ENCODE measurements at places on chromosomes 12 and 14. TPM values are rescaled to one million over a fixed set of nuclear protein-coding genes. Genes with fewer than 3 reads are reported as not detected.
A peak's percentile ranks its signal among the peaks of the same experiment; 100 is the strongest.

DNA sequence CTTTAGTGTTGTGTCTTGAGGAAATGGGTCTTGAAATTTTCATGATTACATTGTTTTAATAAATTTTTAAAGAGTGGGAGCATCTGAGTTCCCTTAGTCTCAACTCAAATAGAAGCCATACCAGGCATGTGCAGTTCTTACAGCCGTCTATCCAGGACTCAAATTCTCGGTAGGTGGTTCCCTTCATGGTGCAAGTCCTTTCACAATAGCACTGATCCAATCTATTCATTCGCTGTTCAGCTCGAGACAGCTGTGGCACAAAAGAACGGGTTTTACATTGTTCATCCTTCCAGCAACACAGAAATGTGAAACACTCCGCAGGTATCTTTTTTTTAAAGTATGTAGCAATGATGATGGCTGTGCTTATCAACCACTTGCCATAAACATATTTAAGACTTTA, 100.2 kb downstream of the NELL2 start:
- DNase-seq: no peak

GRCh38 chr12:124238886-124239285, 56.0 kb upstream of the RFLNA start:
- no peak for DNase-seq

- no peak for DNase-seq
These were observed 401.3 kb downstream of the DIO2 start for GRCh38 chr14:79809849-79810612.

DNA sequence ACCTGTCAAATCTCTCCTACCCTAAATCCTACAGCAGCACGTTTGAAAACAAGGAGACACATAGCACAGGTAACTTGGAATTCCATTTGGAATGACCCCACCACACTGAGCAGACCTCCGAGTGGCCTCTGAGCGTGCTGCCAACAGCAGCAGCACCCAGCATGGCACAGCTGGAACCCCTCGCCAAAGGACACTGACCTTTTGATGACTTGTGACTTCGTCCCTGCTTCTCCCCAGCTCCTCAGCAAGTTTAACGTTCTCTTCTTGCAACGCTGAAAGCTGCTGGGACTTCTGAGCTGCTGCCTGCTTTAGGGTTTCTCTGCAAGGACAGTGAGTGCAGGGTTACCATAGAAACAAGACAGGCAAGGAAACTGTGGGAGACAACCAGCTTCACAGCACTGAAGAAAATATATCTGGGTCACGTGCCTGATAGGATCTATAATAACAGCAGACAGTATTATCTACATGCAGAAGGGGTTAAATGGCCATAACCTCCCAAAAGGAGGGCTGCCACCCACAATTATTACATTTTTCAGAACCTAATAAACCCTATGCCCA, 43.3 kb upstream of the VPS33A start:
- DNase-seq: no peak

- no peak for DNase-seq
These were observed 207.1 kb downstream of the ANO4 start for GRCh38 chr12:101001669-101002068.

DNA sequence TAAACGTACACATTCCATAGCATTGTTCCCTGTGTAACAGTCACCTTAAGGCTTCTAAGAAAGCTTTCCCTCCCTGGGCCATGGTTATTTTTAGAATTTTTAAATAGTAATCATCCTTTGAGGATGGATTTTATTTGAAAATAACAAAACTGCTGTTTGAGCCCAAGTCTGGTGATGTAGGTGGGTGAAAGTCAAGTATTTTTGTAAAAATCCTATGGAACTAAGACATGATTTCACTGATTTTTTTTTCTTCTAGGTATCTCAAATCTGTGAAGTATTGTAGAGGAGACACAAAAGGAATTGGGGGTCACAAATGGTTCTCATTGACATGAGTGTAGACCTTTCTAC, 1.4 kb downstream of the ISCU start:
- no peak for DNase-seq

- no peak for DNase-seq
These were observed 204.8 kb upstream of the IGF1 start for GRCh38 chr12:102685172-102685571.

DNA sequence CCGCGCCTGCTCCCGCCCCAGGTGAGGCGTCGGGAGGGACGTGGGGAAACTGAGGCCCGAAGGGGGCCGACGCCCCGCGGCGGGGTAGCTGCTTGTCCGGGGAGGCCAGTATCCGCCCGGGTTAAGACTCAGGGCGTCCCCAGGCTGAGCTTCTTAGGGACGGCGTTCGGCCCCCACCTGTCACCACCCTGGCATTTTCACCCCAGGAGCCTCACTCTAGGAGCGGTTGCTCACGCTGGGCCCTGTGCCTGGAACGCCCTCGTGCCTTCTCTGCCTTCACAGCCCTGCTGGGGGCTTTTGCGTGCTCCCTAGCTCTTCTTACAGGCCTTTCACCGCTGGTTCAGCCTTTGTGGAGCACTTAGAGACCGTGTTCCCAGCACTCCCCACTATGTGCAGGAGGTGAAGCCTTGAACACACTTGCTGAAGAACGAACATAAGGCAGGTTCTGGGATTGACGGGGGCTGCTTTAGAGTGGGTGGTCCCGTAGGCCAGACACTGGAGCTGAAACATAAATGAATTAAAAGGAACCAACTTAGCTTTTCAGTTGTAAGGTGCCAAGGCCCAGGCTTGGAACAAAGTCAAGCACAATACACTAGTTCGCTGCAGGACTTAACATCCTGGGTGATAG, 601 bp downstream of the ZNF839 start:
- DNase-seq: no peak

GRCh38 chr12:34217660-34218059, 195.4 kb downstream of the ALG10 start:
- DNase-seq: peak; percentile 55

- DNase-seq: no peak
These were observed 756.5 kb upstream of the TBX3 start for GRCh38 chr12:115440438-115440837.

DNA sequence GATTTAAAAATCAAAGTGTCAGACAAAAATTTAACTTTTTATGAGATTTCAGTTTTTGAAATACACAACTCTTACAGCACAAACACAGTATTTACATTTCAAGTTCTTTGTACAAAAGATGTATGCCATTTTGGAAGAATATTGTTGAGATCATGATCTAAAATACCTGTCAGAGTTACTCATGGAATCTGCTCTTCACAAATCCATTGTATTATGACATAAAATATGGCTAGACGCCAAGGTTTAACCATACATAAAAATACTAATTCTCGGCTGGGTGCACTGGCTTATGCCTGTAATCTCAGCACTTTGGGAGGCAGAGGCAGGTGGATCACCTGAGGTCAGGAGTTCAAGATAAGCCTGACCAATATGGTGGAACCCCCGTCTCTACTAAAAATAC, 6.2 kb upstream of the SYCP3 start:
- no peak for DNase-seq

DNA sequence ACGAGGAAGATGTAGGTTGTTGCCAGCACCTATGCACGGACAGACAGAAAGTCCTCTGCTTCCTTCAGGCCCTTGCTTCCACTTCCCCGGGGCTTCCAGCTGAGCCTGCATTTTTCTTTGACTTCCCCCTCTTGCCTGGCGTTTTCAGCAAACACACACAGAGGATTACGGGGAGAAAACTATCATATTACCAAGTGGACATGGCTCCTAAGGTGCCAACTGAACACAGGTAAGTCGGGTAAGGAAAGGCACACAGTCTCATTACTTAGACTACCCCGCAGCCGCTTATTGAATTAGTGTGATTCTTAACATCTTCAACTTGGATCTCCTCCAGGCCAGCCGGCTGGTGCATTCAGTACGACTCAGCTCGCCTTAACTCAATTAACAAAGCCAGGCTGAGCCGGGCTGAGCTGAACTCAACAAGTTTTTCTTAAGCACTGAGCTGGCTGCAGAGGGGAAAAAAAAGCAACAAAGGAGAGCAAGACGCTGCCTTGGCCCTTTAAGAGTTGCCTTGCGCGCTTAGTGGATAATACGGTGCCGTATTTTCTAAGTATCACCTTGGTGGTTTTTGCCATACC, 19.2 kb upstream of the MAP1LC3B2 start:
- DNase-seq: no peak

DNA sequence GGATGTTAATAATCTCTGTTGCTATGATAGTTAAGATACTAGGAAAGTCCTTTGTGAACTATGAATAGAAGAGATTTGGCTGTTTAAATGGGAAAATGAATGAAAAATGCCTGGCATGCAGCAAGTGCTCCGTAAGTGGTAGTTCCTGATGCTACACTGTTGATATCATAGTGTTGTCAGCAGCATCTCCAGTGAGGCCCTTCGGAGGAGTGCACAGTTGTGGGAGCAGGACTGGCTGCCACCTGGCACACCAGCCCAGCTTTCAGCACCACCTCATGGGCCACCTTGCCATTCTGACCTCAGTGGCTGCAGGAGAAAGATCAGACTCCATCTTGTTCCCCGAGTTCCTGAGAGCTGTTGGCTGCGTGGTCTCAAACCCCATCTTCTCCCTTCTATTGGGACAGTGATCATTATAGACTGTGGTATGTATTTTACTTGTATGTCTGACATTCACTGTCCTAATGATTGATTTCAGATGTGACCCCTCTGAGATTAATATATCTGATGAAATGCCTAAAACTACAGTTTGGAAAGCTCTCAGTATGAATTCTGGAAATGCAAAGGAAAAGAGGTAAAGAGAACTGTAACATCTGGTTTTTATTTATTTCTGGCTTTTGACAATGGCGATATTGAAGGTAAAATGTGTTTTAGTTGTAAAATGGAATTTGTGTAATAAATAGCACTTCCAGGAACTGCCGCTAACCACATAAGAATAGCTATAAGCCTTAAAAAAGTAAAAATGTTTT, 80.9 kb downstream of the SLC4A8 start:
- no peak for DNase-seq

- DNase-seq: peak; percentile 37
These were observed 824 bp downstream of the OAS1 start for GRCh38 chr12:112907415-112908157.

GRCh38 chr12:52502877-52503276, 9.8 kb upstream of the KRT6A start:
- DNase-seq: no peak

DNA sequence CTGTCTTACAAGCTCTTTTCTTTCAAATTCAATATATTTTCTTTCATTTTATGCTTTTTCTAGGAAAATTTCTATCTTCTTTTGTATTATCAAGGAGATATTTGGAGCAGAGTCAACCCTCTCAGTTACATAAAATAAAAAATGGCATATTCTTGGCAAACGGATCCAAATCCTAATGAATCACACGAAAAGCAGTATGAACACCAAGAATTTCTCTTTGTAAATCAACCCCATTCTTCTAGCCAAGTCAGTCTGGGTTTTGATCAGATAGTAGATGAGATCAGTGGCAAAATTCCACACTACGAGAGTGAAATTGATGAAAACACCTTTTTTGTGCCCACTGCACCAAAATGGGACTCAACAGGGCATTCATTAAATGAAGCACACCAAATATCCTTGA, 20.6 kb downstream of the PIK3C2G start:
- no peak for DNase-seq

- DNase-seq: no peak
These were observed 7.8 kb downstream of the IRAK3 start for GRCh38 chr12:66196806-66197205.

- DNase-seq: no peak
These were observed 286.5 kb downstream of the SOX5 start for GRCh38 chr12:23662966-23663365.

Gene PRKD1
- total RNA-seq: 11.8 TPM

Gene ACSM4
- total RNA-seq: not detected

Gene DDN
- not detected for total RNA-seq

Gene DIO3
- 52.1 TPM for total RNA-seq

All from vagina (tissue), 2 donors.